Skin of body (tissue), 3 donors: ENCODE measurements at places on chromosomes 5 and 9.

DNA sequence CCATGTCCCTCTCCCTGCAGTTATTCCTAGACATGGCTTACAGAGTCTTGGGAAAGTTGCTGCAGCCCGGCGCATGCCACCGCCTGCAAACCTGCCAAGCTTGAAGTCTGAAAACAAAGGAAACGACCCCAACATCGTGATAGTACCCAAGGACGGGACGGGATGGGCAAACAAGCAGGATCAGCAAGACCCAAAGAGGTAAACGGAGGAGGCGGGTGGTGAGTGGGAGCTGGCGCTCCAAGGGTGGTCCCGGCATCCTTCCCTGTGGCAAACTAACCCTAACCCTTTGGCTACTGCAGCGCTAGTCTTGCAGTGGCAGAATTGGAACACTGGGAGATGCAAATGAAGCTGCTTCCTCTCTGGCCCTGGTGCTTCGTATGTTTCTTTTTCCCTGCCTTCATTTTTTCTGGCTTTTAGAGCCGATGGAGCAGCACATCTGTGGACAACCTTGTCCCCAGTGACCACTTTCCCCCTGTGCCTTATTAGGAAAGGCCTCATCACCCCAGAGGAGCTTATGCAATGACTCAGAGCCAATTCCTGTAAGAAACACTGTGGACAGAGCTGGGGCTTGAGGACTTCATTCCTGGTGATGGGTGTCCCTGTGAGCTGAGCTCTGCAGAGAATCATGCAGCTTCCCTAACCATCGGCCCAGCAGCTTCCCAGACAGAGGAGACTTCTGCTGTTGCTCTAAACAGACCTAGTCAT lies 38.9 kb downstream of the PRRC2B start:
- DNase-seq: no peak

DNA sequence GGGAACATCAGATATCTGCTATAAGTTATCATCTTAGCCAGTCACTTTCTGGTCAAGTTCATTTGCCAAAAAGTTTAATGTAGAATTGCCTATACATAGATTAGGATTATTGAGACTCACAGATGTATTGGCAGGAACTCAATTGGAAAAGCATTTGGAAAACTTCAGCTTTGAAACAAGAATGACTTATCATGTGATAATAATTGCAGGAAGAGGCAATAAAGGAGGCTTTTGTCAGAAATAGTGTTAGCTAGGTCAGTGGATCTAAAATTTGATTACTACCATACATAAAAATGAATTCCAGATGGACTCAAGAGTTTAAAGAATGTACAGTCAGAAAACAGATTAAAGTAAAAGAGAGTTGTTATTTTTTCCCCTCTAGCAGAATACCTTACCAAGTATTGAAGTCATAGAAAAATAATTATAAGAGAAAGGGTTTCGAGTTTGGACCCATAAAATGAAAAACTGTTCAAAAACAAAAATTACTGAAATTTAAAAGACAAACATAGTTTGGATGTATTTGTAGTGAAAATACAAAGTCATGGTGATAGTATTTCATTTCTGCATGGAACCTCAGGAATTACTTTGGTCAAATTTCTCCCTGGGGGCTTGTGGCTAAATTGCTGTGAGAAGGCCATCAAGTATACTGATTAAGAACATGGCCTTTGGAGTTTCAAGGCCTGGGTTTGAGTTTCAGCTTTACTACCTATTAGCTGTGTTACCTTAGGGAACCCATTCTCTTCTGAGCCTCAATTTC lies 159.9 kb downstream of the TMEM38B start:
- peak; percentile 62 for DNase-seq

DNA sequence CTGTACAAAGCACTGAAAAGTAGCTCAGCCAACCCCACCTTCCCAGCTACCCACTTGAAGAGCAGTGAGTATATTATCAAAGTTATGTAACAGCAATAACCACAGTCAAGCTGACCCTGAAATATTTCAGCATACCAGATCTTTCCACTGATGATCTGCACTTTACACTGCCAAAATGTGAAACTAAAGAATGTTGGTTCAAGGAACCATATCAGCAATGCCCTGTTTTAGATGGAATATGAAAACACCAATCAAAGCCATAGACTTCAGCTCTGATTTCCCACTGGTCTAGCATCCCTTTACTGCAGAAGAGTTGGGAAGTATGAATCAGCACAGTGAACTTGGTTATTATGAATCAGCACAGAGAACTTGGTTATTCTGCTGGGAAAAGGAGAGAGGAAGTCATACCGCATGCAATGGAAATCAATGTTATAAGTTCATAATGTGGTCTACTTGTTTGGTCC lies 20.0 kb downstream of the CEMIP2 start:
- no peak for DNase-seq

GRCh38 chr9:70257502-70257901 lies 1.3 kb upstream of the SMC5 start:
- no peak for DNase-seq

DNA sequence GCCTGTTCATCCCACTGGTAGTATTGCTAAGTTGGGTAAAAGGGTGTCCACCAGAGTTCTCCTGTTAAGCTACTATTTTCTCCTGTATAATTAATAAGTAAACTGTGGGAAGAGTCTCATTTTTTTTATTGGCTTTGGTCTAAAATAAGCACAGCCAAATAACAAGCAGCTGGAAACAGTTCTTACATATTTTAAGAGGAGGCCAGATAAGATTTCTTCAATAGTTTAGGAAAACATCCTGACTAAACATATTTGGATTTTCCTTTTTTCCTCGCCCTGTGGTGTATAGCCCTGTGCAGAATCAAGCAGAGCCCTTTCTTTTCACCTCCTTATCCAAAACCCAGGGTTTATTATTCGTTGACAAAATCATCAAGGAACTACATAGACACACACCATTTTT lies 122.2 kb upstream of the ZNF608 start:
- DNase-seq: no peak

DNA sequence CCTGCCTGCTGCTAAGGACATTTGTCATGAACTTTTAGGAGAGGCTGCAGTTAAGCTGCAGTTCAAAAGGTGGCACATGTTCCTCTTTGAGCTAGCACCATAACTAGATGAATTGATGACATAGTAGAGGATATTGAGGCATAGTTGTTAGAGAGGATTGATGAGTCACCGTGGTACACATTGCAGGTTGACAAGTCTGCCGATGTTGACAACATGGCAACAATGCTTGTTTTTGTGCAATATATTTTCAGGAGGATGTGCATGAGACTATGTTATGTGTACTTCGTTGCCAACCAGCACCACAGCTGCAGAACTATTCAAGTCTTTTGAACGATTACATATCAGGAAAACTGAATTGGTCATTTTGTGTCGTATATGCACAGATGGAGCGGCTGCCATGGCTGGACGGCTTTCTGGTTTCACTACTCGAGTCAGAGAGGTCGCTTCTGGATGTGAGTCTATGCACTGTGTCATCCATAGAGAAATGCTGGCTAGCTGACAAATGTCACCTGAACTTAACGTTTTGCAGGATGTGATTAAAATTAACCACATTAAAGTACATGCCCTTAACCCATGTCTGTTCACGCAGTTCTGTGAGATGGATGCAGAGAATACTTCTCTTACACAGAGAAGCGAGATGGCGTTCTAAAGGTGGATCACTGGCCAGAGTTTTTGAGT lies 24.2 kb downstream of the ANP32B start:
- DNase-seq: no peak

DNA sequence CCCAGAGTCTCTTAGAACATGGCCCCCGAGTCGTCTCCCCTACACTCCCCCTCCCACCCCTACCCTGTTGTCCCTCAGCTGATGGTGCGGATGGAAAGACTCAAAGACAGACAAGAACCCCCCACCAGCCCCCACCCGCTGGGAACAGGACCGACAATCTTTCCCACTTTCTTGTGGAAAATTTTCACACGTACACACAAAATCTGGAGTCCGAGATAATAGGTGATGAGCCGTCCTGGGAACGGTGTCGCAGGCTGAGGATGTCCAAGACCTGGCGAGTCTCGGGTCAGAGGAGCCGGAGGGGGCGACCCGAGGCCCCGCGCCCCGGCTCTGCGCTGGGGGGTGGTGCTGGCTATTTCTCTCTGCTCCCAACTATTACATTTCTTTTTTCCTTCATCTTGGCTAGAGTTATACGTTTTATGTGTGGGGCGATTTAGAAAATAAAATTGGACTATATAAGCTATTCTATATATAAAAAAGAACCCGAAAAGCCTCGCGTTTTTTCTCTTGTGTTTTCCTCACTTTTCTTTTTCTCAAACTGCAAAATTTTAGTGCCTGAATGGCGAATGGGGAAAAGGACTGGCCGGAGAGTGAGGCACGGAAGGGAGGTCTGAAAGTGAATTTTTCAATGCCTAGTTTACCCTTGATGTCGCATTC lies 188.8 kb downstream of the MEF2C start:
- no peak for DNase-seq

DNA sequence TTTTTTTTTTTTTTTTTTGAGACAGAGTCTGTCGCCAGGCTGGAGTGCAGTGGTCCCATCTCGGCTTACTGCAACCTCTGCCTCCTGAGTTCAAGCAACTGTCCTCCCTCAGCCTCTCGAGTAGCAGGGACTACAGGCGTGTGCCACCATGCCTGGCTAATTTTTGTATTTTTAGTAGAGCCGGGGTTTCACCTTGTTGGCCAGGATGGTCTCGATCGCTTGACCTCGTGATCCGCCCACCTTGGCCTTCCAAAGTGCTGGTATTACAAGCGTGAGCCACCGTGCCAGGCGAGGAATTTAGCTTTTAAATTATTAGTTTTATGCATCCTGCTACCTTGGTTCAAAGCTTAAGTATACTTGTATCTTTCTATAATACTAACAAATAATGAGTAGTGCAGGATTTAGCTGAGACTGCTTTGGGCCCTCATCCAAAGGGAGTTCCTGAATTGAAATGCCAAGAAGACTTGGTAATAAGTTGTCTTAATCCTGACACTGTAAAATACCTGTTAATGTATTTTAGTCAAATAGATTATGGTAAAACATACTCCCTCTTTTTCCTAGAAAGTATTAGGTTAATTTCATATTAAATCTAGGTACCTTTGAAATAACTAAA lies 5.0 kb downstream of the CDC42SE2 start:
- DNase-seq: no peak

DNA sequence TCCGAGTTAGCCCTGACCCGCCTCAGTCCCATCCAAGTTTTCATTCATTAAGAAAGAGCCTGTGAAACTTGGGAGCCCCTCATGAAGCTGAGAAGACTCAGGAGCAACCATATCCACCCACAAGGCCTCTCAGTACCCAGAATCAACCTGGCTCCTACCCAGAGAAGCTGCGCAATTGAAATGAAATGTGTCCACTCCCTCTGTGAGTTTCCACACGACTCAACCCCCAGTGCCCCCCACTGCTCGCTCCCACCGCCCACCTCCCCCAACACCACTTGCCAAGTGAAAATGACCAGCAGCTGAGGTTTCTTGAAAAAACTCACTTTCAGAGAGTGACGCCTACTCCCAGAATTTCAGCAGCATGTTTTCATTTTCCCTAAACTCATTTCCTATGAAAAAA lies 104.6 kb downstream of the CDK5RAP2 start:
- DNase-seq: peak; percentile 23

GRCh38 chr5:167634432-167634831 lies 657.0 kb upstream of the WWC1 start:
- no peak for DNase-seq

DNA sequence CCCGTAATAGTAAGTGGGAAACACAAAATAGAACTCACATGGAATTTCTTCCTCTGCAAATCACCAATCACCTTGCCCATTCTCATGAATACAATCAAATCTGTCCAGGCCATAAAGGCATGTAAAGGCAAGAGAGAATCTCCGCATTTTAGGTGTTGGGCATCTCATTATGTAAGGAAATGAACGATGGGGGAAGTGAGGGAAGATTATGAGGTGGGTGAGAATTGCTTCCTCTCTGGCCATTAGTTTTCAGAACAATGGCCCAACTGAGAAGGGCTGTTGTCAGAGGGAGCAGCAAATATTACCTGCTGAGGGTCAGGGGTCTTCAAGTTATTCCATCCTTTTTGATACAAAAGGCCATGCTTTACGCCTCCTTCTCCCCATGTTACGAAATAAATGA lies 455.1 kb downstream of the ARHGEF28 start:
- DNase-seq: no peak

GRCh38 chr9:35172878-35173277 lies 11.1 kb downstream of the UNC13B start:
- DNase-seq: no peak

DNA sequence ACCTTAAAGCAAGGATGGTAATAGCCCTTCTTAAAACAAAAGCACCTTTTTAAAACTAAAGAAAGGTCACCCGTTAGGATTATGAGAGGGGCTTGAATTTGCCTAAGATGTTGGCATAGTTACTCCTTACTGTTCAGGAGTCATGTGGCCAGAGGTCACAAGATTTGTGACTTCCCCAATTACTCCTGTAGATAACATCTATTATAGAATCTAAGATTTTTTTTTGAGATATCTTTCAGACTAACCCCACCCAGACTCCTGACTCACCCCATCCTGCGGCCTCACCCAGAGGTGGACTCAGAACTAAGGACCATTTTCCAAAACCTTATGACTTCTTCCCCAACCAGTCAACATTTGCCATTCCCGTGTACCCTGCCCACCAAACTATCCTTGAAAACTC lies 2.4 kb downstream of the CD180 start:
- DNase-seq: no peak

DNA sequence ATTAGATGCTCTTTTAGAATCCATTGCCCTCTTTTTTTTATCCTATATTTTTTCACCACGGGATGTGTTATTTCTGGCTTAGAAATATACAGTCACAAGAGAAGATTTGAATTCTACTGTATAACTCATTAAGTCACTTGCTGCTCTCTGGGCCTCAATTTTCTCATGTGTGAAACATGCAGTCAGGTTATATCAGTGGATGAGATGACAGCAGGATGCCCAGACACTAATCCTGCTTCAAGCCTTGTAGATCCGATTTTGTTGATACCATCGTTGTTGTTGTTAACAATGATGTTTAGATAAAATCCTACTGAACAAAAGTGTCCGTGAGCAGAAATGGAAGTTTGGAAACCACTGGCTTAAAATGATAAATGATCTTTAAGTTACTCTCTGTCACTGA lies 421.9 kb upstream of the DMAC1 start:
- DNase-seq: no peak

- no peak for DNase-seq
Observed at GRCh38 chr5:173718469-173718868, 102.0 kb upstream of the BOD1 start.

DNA sequence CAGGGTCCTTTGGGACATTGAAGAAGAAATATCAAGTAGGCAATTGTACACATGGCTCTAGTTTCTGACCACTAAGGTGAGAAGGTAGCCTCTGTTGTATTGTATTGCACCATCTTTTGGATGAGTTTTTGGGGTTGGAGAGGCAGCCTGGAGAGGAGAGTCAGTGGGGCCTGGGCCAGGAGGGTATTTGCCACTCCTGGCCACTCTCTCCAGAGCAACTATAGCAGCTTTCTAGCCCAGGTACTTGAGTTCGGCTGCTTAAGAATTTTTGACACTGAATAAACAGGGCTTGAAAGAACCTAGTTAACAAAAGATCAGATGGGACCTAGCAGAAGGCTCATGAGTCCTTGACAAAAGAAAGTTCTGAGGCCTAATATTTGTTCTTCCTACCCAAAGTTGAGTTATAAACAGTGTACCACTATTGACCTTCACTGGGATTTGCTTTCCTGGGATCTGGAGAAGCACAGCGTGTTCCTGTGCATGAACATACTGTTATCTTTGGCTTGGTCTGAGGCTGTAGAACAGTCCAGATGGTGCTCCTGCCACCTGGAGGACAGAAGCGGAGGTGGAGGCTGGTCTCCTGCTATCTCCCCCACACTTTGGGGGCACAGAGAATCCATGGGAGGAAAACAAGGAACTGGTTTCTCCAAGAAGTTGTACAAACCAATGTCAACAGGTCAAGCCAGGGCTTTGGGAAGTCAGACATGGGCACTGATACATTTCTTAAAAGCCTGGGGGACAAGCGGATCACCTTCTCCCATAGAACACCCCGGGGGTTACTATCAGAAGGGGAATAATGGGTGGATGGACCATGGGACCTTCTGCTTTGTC lies 110.4 kb upstream of the LIFR start:
- DNase-seq: no peak
